ENCODE measurements at places on chromosomes 7 and 10. TPM values are rescaled to one million over a fixed set of nuclear protein-coding genes. Genes with fewer than 3 reads are reported as not detected.

GRCh38 chr7:90736968-90737939 lies 141.1 kb downstream of the CDK14 start:
- DNase-seq: no peak

DNA sequence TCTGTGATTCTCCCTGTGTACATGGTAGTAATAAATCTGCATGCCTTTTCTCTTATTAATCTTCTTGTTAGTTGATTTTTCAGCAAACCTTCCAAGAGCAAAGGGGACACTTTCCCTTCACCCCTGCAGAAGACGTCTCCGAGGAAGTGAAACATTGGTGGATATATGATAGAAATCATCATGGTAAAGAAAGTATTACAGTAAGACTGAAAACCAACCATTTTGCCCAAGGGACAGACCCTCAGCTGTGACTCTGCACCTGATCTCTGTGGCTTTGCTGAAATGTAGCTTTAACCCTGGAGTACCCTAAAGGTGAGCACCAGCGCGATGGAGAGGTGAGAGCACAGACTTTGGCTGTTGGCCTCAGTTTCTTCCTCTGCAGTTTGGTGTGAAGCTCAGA lies 32.8 kb upstream of the MYO3A start:
- no peak for DNase-seq

DNA sequence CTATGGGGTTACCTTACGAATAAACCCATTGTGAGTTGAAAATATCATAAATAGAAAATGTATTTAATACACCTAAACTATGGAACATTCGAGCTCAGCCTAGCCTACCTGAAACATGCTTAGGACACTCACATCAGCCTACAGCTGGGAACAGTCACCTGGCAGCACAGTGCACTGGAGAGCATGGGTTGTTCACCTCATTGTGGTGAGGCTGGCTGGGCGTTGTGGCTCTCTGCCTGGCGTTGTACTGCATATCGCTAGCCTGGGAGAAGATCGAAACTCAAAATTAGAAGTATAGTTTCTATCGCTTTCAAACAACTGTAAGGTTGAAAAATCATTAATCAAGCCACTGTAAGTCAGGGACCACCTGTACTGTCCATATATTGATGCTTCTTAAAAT lies 17.3 kb upstream of the HBP1 start:
- DNase-seq: no peak

DNA sequence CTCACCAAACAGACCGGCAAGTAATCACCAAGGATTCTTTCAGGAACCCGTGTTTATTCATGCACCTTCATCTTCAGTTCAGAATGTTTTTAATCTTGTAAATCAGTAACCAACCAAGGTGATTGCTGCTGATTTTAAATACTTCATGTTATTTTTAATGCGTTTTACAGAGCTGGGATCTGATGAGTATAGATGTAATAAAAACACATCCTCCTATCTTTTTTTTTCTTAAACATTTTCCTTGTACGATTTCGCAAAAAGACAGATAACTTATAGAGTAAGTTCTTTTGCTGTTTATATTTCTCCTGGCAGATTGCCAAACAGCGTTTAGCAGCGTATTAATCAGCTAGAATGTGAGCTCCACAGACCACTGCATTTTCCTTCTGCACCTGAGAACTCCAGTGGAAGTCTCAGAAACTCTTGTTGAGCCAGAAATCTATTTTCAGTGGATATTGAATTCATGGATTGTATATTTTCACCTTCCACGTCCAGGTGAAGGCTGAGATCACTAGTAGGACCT lies 397.8 kb upstream of the NRP1 start:
- no peak for DNase-seq

DNA sequence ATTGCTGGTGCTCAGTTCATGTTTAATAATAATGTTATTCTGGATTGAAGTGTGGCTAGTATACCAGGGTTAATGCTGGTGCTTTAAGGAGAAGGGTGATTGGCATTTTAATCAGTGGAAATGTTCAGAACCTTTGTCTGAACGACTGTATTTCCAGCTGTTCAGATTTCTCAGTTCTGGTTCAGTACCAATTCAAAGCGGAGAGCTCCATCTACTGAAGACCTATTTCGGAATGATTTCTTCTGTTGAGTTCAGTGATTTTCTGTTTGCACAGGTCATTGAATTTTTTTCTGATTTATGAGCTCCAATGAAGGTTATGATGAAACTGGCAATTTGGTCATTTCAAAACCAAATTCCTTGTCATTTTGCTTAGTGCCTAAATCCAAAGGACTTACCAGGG lies 160.1 kb downstream of the EXOC4 start:
- DNase-seq: no peak

DNA sequence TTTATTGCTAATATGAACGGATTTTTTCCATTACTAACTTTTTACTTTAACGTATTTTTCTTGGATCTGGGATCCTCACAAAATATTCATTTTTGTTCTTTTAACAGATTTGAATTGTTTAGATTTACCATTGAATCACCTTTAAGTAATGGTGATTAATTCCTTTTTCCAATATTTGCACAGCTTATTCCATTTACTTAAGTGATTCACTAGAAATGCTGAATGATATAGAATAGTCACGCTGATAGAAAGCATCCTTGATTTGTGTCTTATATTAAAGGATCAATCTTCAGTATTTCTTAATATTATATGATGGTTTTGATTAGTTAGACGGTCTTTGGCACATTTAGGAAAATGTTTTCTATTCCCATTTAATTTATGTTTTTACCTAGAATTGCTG lies 116.4 kb upstream of the LRRTM3 start:
- DNase-seq: no peak

DNA sequence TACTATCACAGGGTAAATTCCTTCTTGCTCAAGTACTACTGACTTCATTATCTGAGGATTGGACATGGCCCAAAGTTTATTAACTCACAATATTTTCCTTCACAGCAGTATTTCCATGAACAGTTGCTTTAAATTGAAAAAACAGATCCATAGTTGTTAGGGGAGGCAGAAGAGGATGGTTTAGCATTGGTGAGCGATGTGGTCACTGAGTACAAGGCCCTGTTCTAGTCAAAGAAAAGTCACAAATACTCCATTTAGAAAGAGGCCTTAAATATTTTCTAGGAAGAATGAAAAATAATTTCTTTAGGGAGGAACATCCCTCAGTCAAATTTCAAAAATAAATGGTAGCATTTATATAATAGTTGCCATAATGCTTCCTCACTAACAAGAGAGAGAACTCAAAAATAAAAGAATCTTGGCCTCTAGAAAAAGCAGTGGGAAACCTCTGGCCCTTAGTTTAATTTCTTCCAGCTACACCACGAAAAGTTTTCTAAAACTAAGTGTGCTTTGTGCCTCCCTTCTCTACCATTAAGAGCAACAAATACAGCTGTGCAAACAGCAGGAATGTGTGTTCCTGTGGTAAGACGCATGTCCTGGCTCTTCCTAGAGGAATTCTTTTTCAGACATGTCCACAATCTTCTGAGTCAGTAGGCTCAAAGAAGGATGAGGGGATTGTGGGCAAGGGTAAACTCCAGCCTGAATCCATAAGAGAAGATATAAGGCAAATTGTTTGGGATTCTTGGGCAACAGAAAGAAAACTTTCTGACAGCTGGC lies 105.7 kb downstream of the HOXA1 start:
- no peak for DNase-seq

DNA sequence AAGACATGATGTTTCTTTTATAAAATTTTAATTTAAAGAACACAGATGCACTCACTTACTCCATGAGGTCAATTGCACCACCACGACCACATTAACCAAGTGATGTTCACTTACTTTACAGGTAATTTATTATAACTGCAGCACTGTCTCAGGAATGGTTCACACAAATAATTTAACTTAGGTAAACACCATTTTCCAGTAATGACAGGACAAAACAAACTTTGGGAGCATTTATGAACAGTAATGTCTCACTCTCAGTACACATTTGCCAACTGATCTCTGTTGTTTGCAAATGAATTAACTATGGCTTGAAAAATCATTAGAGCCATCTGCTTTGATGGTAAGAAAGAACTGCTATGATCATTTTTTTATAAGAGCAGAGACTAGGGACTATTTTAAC lies 150.4 kb downstream of the ETV1 start:
- DNase-seq: no peak

GRCh38 chr10:4541292-4541691 lies 284.7 kb upstream of the AKR1E2 start:
- no peak for DNase-seq

TMEM236 gene
- polyA plus RNA-seq: 0.03 TPM

AKR1C1 gene
- 2.5 TPM for polyA plus RNA-seq

DNAJC12 gene
- 5.7 TPM for polyA plus RNA-seq
